ENCODE measurements at places on chromosomes 11 and 22. TPM values are rescaled to one million over a fixed set of nuclear protein-coding genes. Genes with fewer than 3 reads are reported as not detected.

DNA sequence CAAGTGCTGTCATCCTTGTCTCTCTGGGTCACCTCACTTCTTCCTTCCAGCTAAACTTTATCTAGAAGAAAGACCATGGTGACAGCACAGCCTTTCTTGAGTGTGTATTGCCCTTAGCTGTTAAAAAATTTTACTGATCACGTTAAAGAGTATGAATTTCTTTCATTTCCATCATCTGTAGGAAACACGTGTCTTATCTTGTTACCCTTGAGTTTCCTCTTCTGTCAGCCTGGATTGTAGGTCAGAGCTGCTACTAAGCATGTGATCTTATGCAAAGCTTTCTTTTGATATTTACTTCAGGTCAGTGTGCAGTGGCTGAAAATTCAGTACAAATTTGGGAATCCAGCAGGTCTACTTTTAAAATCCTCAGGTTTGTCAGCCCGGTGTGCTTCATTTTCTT, 512.2 kb upstream of the ARHGAP42 start:
- DNase-seq = no peak

GRCh38 chr11:36300650-36301049, 4.6 kb downstream of the PRR5L start:
- no peak for DNase-seq

GRCh38 chr11:68328374-68329091, 16.1 kb downstream of the LRP5 start:
- DNase-seq = peak; percentile 52

DNA sequence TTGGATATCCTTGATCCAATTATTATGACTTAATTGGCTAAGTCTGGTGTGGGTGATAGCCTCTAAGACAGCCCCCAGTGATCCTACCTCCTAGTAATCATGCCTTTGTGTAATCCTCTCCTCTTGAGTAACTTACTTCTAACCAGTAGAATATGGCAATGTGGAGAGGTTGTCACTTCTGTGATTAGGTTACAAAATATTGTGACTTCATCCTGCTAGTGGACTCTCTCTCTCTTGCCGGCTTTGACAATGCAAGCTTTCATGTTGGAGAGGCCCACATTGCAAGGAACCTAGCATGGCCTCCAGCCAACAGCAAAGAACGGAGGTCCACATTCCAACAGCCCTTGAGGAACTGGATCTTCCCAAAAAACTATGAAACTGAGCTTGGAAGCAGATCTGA, 19.5 kb downstream of the YPEL4 start:
- DNase-seq = no peak

- DNase-seq = no peak
These were observed 81.9 kb upstream of the TEAD1 start for GRCh38 chr11:12592283-12592682.

DNA sequence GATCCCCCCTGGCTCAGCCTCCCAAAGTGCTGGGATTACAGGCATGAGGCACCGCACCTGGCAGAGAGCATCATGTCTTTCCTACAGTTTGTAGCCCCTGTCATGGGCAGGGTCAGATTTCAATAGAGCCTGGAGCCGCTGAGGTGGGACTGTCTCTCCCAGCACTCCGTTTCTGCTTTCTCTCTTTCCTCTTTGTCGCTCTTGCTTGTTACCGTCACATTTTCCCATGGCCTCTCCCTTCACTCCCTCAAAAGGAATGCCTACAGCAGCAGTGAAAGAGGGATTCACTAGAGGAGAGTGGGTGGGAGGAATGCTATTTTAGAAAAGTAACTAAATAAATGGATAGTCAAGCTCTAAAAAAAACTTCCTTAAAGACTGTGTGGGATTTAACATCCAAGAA, 136.7 kb upstream of the TTC12 start:
- DNase-seq = no peak

DNA sequence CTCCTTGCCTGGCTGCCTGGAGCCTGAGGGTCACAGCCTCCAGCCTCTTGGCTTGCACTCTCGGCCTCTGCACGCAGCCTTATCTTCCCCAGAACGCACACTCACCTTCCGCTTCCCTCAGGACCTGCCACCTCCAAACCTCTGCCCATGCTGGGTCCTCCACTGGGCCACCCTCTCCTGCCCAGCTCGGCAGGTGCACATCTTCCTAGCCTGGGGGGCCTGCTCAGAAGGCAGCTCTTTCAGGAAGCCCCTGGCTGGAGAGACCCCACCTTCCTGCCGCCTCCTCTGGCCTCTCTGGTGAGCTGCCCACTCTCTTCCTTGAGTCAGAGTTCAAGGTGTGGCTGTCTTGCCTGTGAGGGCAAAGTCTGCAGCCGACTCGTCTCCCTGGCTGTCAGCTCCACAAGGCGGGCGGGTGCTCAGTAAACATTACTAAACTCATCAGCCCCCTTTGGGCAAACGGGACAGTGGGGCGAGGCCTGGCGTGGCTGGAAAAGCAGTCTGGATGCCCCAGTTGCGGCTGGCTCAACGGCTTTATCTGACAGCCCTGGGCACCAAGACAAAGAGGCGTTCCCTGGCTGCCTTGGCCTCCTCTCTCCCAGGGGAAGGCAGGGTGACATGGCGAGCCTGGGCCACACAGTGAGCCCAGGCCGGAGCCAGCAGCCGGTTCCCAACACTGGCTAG, 1.7 kb upstream of the LINC01488 start:
- DNase-seq = no peak

GRCh38 chr11:95132956-95133355, 43.3 kb downstream of the ENDOD1 start:
- no peak for DNase-seq

GRCh38 chr11:116888024-116888423, 50.6 kb upstream of the APOA1 start:
- DNase-seq = no peak

- DNase-seq = no peak
These were observed 180.5 kb downstream of the WNT11 start for GRCh38 chr11:76025817-76026216.

DNA sequence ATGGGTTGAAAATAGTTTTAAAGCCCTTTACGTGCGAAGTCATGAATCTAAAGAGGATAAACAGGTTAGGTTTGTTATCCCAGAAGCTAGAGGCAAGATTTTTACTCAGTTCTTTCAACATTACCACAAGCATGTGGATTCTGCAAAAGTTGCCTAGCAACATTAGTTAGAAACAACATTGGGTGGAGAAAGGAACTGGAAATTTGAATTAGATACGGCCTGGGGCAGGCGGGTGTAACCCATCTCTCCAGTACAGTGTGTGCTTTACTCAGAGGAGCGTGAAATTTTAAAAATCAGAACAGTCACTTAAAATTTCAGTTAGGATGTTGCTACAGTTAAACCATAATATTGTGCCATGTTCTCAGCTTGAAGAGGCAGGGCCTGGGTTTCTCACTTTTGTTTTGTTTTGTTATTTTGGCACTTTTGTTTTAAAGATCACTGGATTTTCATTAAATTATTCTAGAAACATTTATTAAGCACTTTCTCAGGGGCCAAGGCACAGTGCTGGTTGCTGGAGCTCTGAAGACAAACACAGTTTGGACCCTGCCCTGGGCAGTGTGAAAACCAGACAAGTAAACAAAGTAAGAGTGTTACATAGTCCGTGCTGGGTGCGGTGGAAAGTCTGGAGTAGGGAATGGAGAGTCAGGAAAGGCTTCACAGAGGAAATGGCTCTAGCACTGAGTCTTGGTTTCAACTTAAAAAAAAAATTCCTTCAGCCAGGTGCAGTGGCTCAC, 4.4 kb upstream of the WEE1 start:
- DNase-seq = peak; percentile 67

DNA sequence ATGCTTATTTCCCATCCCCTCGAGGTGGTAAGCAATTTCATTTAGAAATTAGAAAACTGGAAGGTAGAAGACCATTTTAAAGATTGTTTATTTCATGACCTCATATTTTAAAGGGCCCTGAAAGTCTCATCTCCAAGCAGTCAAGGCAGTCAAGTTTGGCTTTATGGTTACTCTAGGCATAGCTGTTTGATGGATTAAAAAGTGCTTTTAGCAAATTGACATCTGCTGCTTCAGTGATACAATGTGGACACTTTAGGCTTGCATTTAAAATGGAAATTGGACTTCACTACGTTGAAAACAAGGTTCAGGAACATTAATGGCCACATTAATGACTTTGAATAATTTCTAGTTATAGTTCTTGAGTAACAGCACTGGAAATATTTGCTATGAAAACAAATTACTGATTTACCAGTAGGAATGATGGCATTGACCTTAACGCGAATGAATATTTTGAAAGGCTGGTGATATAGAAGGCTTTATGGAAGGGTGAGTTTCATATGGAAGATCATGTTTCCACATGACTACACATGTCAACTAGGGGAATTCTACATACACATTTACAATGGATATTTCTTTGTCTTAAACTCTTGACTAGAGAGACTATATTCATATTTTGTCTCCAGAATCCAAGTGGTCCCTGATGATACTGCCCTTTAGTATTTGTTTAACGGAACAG, 873.5 kb downstream of the JRKL start:
- DNase-seq = no peak

DNA sequence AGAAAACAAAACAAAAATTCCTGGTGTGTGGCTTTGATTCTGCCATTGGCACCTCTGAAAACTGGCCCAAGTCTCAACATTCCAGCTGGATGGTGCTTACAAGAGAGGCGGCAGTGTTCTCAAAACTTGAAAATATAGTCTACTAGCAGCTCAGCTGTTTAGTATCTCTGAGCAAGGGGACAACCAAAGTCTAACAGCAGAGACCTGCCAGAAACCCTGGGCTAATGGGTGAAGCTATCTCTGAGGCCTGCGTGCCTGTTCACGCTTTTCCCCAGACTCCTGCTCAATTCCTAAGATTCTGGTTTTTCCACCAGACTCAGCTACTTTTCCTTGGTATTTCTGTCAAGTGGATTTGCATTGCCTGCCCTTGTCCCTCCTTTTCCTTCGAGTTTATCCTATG, 17.9 kb downstream of the TMEM218 start:
- no peak for DNase-seq

DNA sequence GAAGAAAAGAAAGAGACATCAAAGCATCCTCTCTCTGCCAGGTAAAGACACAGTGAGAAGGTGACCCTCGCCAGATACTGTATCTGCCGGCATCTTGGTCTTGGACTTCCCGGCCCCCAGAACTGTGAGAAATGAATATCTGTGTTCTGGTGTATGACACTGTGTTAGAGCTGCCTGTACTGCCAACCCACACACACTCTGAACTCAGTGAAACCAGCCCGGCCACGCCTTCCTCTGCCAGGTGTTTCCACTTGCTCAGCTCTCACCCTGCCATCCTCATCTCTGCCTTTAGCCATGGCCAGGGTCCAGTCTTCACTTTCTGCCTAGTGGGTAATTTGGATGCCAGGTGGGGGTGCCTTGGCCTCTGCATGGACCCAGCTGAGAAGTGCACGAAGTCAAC, 24.0 kb downstream of the CBX7 start:
- DNase-seq = no peak

DNA sequence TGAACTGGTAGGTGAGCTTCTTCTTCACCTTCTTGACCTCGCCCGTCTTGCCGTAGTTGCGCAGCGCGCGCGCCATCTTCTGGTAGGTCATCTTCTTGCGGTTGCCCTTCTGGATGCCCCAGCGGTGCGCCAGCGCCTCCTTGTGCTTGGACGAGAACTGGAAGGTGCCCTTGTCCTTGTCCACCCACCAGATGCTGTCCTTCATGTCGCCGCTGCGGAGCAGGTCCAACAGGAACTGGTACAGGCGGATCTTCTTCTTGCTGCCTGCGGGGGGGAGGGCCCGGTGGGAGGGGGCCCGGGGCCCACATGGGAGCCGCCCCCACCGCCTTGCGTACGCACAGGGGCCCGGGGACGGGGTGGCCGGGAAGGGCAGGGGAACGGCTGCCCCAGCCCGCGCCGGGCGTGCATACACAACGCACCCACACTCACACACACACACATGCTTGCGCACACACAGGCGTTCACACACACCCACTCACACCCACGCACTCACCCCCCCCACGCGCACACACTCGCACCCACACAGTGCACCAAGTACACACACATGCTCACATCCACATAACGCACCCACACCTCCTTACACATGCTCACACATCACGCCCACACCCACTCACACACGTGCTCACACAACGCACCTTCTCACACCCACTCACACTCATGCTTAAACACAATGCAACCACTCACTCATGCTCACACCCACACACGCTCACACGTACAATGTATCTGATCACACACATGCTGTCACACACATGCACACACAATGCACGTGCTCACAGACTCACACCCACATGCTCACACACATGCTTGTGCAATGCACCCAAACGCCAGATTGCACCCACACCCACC, 3.0 kb upstream of the MYBPC3 start:
- peak; percentile 99 for DNase-seq

- DNase-seq = no peak
These were observed 89.8 kb upstream of the RTL6 start for GRCh38 chr22:44587737-44588310.

- DNase-seq = no peak
These were observed 27.3 kb downstream of the FAM168A start for GRCh38 chr11:73570415-73571114.

- no peak for DNase-seq
These were observed 299.3 kb upstream of the DDI1 start for GRCh38 chr11:103737037-103737622.

- no peak for DNase-seq
These were observed 127.4 kb downstream of the SPON1 start for GRCh38 chr11:14089690-14090462.

GRCh38 chr22:25853501-25854284, 111.7 kb downstream of the MYO18B start:
- DNase-seq = peak; percentile 60

- DNase-seq = no peak
These were observed 114.0 kb downstream of the NAV2 start for GRCh38 chr11:19826606-19827005.

DNA sequence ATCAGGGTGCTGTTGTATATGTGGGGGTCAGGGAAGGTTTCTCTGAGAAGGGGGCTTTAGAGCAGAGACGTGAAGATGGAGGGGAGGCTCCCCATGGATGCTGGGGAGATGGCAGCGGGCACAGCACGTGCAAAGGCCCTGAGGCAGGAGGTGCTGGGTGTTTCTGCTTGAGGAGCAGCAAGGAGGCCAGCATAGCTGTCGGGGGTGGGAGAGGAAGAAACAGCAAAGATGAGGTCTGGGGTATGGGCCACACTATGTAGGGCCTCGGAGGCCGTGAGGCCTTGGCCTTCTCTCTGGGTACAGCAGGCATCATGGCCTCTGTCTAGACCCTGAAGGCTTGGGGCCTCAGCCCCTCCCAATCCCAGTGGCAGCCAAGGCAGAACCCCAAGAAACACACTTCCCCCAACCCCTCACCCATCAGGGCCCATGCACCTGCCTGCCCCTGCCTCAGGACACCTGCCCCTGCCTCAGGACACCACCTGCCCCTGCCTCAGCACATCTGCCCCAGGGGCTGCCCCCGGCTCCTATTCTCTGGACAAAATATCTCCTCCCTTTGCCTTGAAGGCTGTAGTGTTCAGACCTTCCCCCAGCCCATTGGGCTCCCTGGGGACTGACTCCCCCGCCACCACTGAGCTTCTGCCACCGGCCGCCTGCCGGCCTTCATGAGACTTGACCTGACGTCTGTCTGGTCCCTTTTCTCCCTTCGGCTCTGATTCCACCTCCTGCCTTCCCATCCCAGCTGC, 6.2 kb downstream of the ALDH3B1 start:
- no peak for DNase-seq

GRCh38 chr11:92670308-92670890, 299.1 kb upstream of the MTNR1B start:
- no peak for DNase-seq

Gene SYT12
- 3.1 TPM for total RNA-seq

Gene VPREB1
- total RNA-seq = not detected

Gene C1QTNF5
- 0.31 TPM for total RNA-seq

Gene BET1L
- 22.2 TPM for total RNA-seq

Gene NECTIN1
- 10.1 TPM for total RNA-seq

Data from A673 (cell line).